ENCODE measurements at places on chromosomes 1 and 21. TPM values are rescaled to one million over a fixed set of nuclear protein-coding genes. Genes with fewer than 3 reads are reported as not detected.

The KRTAP10-8 gene
- total RNA-seq = not detected

The PIK3CD gene
- total RNA-seq = 204 TPM

The AVPR1B gene
- total RNA-seq = not detected

GRCh38 chr21:17270229-17270628 lies 242.6 kb upstream of the CXADR start:
- no peak overlapping the region for H3K27ac ChIP-seq
- H3K36me3 ChIP-seq = no peaks in the 10 kb centered on the region
- H3K27me3 ChIP-seq = no peaks in the 10 kb centered on the region
- DNase-seq = no peak
- H3K4me3 ChIP-seq = no peak overlapping the region
- no peaks in the 10 kb centered on the region for H3K4me1 ChIP-seq

GRCh38 chr1:153393926-153394325 lies 3.1 kb upstream of the S100A8 start:
- DNase-seq = no peak
- peaks cover 2% of the 10 kb centered on the region for H3K4me1 ChIP-seq
- peaks cover 86% of the 10 kb centered on the region for H3K27me3 ChIP-seq
- no peak overlapping the region for H3K27ac ChIP-seq

DNA sequence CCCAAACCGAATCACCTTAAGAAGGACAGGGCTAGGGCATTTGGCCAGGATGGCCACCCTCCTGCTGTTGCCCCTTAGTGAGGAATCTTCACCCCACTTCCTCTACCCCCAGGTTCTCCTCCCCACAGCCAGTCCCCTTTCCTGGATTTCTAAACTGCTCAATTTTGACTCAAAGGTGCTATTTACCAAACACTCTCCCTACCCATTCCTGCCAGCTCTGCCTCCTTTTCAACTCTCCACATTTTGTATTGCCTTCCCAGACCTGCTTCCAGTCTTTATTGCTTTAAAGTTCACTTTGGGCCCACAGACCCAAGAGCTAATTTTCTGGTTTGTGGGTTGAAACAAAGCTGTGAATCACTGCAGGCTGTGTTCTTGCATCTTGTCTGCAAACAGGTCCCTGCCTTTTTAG lies 3.6 kb downstream of the BTG2 start:
- peak overlapping the region; percentile 99 for H3K27ac ChIP-seq
- no peaks in the 10 kb centered on the region for H3K27me3 ChIP-seq
- DNase-seq = no peak
- peak overlapping the region; percentile 98 for H3K4me3 ChIP-seq

- peaks cover 3% of the 10 kb centered on the region for H3K36me3 ChIP-seq
- no peak overlapping the region for H3K27ac ChIP-seq
- H3K4me1 ChIP-seq = peaks cover 5% of the 10 kb centered on the region
- H3K27me3 ChIP-seq = peaks cover 42% of the 10 kb centered on the region
- DNase-seq = no peak
- H3K4me3 ChIP-seq = no peak overlapping the region
These were observed 4.0 kb upstream of the LAMC1 start for GRCh38 chr1:183019139-183019740.

- DNase-seq = no peak
- H3K4me1 ChIP-seq = peaks cover 9% of the 10 kb centered on the region
- no peak overlapping the region for H3K27ac ChIP-seq
- peaks cover 3% of the 10 kb centered on the region for H3K36me3 ChIP-seq
- no peak overlapping the region for H3K4me3 ChIP-seq
- peaks cover 54% of the 10 kb centered on the region for H3K27me3 ChIP-seq
These were observed 3.7 kb downstream of the KCNA2 start for GRCh38 chr1:110602466-110602865.

DNA sequence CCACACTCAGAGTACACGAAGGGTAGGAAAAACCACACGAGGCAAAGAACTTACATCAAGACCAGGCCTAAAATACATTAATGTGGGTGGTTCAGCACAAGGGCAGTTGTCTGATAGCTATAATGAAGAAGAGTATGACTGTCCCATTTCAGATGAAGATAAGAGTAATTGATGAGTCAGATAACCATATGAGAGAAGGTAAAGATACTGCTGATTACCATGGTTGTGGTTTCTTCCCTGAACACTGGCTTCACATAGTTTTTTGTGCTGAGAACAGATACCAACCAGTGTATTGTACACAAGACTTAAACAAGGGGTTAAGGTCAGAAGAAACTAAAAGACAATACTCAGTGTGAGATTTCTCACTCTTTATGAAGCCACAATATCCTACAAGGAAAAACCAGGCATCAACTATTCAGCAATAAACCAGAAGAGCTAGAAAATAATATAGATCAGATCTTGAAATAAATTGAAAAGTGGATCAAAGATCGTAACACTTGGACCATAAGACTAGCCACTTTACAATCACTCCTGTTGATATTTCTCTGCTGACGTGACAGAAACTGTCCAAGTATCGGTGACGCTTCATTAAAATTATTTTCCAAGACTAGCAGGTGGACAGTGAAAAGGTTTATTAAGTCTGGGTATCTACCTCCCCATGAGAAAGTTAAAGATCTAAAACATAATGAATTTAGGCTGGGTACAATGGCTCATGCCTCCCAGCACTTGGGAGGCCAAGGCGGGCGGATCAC lies 28.6 kb downstream of the PUM1 start:
- peaks cover 9% of the 10 kb centered on the region for H3K36me3 ChIP-seq
- no peak for DNase-seq
- peak overlapping the region; percentile 50 for H3K4me3 ChIP-seq
- no peaks in the 10 kb centered on the region for H3K27me3 ChIP-seq
- H3K27ac ChIP-seq = peak overlapping the region; percentile 72
- H3K4me1 ChIP-seq = peaks cover 44% of the 10 kb centered on the region

DNA sequence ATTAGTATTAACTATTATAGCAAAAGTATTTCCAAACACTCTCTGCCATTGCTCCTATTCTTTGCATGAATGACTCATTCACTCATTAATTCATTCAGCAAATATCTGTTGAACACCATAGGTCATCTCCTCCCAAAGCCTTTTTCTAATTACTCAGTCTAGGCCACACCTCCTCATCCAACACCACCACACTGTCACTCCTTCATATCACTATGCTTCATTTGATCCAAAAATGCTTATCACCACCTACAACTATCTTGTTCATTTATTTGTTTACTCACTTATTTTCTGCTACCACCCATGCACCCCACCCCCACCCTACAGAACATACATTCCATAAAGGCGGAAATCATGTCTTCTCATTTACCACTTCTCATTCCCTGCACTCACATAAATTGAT lies 94.4 kb upstream of the TNFSF4 start:
- DNase-seq = no peak
- peaks cover 20% of the 10 kb centered on the region for H3K4me1 ChIP-seq
- H3K27ac ChIP-seq = no peak overlapping the region
- H3K4me3 ChIP-seq = no peak overlapping the region

DNA sequence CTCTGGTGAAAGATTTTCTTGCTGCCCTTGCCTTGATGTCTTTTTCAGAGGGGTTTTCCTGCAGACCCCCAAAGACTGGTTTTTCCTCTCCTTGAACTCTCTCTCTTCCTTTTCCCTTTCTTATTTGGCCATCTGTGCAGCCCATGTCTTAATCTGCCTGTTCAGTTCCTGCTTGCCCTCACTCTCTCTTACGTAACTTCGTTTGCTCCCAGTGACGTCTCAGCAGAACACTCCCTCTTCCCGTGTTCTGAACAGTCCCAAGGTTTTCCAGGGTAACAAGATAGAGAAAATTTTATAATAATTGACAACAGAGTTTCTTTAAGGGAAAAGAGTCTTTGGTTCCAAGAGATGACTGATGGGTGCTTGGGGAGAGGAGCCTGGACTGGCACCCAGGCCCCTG lies 109.1 kb upstream of the LMO4 start:
- no peak overlapping the region for H3K27ac ChIP-seq
- no peaks in the 10 kb centered on the region for H3K27me3 ChIP-seq
- H3K36me3 ChIP-seq = no peaks in the 10 kb centered on the region
- no peak overlapping the region for H3K4me3 ChIP-seq
- H3K4me1 ChIP-seq = no peaks in the 10 kb centered on the region

The VSIG8 gene
- not detected for total RNA-seq

The MYBPH gene
- not detected for total RNA-seq

The CHAF1B gene
- 5.7 TPM for total RNA-seq
